Renal cortical epithelial cell (primary cell): ENCODE measurements at places on chromosomes 1 and 21. TPM values are rescaled to one million over a fixed set of nuclear protein-coding genes. Genes with fewer than 3 reads are reported as not detected.
A peak's percentile ranks its signal among the peaks of the same experiment; 100 is the strongest.

- no peak for DNase-seq
Observed at GRCh38 chr1:29397256-29397590, 160.9 kb downstream of the PTPRU start.

GRCh38 chr1:60049188-60049587, 24.4 kb downstream of the C1orf87 start:
- DNase-seq, result no peak

- peak; percentile 18 for DNase-seq
Observed at GRCh38 chr1:43935711-43936427, 2.3 kb downstream of the ARTN start.

DNA sequence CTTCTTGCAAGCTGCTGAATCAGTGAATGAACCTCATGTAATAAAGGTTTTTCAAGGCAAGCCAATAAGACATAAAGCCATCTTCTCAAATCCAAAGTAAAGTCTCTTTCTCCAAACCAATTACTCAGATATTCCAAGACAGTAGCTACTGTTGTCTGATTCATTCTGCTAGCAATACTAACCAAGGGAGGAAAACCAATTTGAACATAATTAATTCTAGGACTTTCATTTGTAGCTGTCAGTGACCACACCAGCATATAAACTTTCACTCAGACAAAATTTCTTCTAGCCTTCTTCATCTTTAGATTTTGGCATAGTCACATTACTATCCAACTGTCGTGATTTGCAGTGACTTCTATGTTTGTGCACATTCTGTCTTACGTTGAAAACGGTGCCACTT, 10.5 kb upstream of the INTS3 start:
- DNase-seq, result no peak

GRCh38 chr1:17447501-17447992, 8.1 kb upstream of the RCC2 start:
- DNase-seq, result no peak

PTGS2 gene
- 0.30 and 2.6 TPM in 2 replicates for total RNA-seq

DNA sequence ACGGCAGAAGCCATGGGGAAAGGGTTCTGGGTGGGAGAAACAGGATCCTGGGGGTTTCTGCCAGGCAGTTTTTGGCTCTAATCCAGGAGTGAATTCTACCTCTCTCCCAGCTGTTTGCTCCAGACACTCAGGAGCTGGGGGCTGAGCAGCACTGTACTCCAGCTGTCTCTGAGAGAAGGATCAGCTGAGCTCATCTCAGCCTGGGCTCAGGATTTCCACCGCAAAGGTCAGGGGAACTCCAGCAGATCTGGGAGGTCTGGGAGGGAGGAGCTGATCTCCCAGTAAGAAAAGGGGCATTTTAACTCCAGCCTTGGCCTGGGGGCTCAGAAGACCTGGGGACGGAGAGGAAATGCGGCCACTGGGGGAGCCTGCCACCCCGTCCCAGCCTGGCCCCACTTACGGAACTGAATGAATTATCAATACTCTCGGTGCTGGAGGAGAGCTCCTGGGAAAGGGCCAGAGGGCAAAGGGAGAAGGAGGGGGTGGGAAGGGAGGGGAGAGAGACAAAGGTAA, 17.3 kb downstream of the PI4KB start:
- DNase-seq, result no peak

GRCh38 chr1:11862890-11863289, 4.1 kb upstream of the NPPB start:
- peak; percentile 14 for DNase-seq

- no peak for DNase-seq
Observed at GRCh38 chr21:36704958-36705678, 6.2 kb downstream of the SIM2 start.

GRCh38 chr1:174393885-174394284, 53.9 kb upstream of the GPR52 start:
- DNase-seq, result no peak

DNA sequence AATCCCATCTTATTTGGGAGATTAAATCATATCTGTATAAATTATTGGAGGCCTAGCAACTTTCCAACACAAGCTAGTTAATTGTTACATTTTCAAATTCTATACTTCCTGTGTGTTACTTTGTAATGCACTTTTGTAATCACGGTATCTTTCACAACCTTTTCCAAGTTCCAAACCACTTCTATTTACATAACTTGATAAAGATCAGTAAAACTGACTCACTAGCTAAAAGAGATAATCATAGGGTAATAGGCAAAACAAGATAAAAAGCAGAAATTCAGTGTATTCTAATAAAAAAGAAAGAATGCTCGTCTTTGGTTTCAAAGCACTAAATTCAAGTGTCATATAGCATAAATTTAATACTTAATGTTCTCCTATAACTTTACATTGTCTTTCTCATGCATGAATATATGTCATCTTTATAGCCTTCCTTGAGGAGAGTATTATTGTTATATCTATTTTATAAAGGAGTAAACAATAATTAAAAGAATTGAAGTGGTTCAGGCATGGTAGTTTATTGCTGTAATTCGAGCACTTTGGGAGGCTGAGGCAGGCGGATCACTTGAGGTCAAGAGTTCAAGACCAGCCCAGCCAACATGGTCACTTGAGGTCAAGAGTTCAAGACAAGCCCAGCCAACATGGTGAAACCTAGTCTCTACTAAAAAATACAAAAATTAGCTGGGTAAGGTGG, 66.4 kb downstream of the RGS13 start:
- DNase-seq, result peak; percentile 63

GNAT2 gene
- total RNA-seq, result 0.10 TPM in 1 of 2 replicates, not detected in the other

CRYAA gene
- total RNA-seq, result not detected in 2 replicates

HTR6 gene
- total RNA-seq, result not detected in 2 replicates

GRCh38 chr1:115838431-115839028, 2.4 kb downstream of the NHLH2 start:
- DNase-seq, result no peak

- no peak for DNase-seq
Observed at GRCh38 chr1:209845408-209845725, 17.6 kb downstream of the UTP25 start.

CFHR4 gene
- not detected in 2 replicates for total RNA-seq

DNA sequence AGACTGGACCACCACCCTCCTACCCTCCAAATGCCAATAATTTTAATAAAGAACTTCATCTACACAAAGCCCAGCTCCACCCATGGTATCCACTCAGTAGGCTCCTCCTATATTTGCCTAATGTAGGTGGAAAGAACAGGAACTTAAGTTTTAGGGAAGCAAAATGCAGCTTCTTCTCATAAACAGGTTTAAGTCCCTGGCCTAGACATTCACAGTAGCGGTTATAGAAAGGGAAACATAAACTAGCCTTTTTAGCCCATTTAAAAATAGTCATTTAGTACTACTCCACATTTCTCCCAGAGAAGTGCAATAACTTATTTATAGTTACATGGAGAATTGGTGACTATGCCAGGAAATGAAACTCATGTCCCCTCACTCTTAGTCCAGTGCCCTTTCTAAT, 56.6 kb upstream of the CPLANE2 start:
- no peak for DNase-seq

SLAMF1 gene
- total RNA-seq, result not detected in 2 replicates

- no peak for DNase-seq
Observed at GRCh38 chr1:30878559-30878958, 30.0 kb downstream of the SDC3 start.
